Activated naive CD4-positive, alpha-beta T cell treated with anti-CD3 and anti-CD28 coated beads, Interleukin-2, amount 10 ng/mL, durations not matched to agents 5 hours and 36 hours (primary cell): ENCODE measurements at places on chromosomes 3 and 15. TPM values are rescaled to one million over a fixed set of nuclear protein-coding genes. Genes with fewer than 3 reads are reported as not detected.

CSPG5 gene
- 0.58 TPM for total RNA-seq

CHST13 gene
- total RNA-seq, result not detected

CMTM6 gene
- total RNA-seq, result 47.1 TPM

CLN6 gene
- total RNA-seq, result 39.7 TPM

ITPKA gene
- 0.33 TPM for total RNA-seq

COL6A5 gene
- total RNA-seq, result not detected

RTP3 gene
- total RNA-seq, result not detected

TRPM7 gene
- 41.1 TPM for total RNA-seq

DUOX1 gene
- total RNA-seq, result not detected

ERC2 gene
- not detected for total RNA-seq

CDCP1 gene
- 6.2 TPM for total RNA-seq

VILL gene
- total RNA-seq, result 27.3 TPM

DIS3L gene
- 31.6 TPM for total RNA-seq

LDHAL6B gene
- not detected for total RNA-seq

CLDN11 gene
- not detected for total RNA-seq

CPN2 gene
- not detected for total RNA-seq

SAXO2 gene
- not detected for total RNA-seq

IL20RB gene
- total RNA-seq, result 0.67 TPM

AADACL2 gene
- total RNA-seq, result not detected

FSD2 gene
- total RNA-seq, result not detected

DUOX2 gene
- not detected for total RNA-seq

SSUH2 gene
- 0.13 TPM for total RNA-seq

PFKFB4 gene
- total RNA-seq, result 38.4 TPM
